ENCODE measurements at places on chromosomes 3 and 15.
A peak's percentile ranks its signal among the peaks of the same experiment; 100 is the strongest.

GRCh38 chr3:146865175-146865755 lies 260.1 kb upstream of the PLSCR5 start:
- DNase-seq, result no peak

DNA sequence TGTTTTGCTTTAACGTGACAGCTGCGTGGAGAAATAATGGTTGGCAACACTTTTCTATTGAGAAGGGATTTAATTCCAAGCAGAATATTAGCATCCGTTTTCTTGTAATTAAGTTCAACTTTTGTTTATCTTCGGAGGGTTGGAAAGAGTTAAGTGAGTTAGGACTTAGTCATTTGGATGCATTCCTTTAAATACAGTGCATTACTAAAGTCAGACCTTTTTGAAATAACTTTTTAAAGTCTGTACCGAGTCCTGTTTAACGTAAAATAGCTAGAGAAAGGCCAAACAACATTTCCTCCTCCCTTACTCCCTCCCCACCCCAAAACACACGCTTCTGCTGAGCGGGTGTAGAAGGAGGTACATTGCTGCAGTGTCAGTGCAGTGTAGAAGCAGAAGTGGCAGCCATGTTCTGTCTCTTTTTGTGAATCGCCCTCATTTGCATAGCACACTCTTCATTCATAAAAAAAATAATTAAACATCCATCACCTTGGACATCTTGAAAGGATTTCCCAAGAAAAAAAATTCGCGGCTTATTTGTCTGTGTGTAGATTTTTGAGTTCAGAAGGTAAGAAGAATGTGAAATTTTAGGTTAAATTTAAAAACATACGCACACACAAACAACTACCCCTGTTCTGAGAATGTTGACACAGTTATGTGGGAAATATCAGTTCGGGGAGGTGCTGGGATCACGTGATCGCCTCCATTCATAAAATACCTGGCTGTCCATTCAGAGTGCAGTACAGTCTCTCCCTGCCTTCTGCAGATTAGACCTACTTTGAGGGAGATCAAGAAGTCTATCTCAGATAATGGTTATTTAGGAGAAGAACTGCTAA lies 1.6 kb downstream of the SPRED1 start:
- no peak for DNase-seq

DNA sequence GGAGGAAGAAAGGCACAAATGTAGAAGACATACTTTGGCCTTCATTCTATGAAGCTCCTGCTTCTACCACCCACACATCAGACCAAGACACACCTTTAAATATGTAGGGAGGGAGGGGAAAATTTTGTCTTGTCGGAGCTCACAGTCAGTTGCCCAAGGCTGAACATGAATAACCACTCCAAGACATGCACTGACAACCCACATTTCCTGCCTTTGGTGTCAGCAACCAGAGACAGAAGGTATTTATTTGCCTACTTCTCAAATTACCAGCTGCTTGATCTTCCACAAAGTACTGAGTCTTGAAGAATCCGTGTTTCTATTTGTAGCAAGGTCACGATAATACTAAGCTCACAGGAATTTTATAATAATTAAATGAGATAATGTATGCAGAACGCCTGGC lies 169.7 kb downstream of the KCNMB2 start:
- DNase-seq, result no peak

DNA sequence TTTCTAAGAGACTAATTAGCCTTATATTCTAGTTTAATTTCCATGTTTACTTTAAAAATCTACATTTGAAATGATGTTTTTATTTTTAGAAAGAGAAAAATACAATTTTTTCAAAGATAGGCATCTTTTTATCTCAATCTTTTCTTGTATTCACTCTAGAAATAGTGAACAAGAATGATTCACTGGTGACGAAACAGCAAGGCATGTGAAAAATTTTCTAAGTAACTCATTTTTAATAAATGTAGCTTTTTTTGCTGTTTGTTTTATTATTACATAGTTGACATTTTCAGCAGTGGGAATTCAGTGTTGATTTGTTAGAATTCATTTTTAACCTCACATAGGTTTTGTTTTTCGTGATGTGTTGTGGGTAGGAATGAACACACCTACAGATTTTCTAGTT lies 1226.4 kb downstream of the NSUN3 start:
- DNase-seq, result no peak

DNA sequence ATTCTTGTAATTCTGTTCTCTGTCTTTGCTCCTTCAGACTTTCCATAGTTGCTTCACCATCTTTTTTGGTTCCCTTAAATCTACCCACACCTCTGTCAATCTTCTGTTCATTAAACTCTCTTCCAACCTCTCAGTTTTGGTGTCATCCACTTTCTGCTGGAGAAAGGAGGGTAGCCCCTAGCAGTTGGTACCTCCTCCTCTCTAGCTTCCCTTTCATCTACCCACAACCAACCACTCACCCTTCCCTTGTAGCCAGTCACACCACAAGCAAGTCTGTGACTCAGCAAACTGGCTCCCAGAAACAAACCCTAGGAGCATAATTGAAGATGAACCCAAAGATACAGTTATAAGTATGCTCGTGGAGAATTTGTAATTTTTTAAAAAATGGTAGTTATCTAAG lies 318.6 kb downstream of the FHIT start:
- no peak for DNase-seq

- DNase-seq, result no peak
Measured at GRCh38 chr15:64813075-64813474, 12.4 kb downstream of the PIF1 start.

DNA sequence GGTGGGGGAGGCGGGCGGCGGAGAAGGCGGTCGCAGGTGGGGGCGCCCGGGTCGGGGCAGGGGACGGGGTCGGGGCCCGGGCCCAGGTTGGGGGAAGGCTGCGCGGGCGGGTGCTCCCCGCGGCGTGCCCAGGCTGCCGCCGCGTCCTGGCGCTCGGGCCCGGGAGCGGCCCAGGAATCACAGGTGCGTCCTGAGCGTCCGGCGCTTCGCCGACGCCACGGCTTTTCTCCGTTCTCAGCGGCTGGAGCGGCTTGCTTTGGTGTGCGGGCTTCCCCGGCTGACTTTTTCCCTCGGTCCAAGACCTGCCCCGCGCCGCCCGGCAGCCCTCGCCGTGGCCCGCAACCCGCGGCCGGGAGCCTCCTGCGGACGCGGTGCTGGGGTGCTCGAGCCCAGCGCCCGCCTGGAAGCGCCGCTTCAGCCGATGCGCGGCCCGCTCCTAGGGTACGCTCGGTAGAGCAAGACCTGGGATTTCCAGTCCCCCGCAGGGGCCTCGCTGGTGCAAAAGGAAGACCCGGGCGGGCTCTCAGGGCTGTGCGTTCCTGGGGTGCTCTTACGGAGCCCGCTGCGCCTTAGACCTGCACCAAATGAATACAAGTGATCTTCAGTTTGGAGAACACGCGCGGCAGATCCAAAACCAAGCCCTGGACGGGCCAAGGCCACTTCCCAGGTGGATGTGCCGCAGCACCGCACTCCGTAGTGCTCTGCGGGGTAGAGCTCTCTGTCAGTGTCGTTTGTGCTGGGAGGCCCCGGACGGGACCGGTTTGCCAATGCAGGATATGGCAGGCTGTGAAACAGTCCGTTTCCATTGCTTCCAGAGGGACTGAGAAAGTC lies 639 bp downstream of the NIPA1 start:
- DNase-seq, result no peak

GRCh38 chr3:172096881-172097420 lies 57.6 kb downstream of the FNDC3B start:
- no peak for DNase-seq

GRCh38 chr3:46690798-46691197 lies 2.7 kb downstream of the ALS2CL start:
- no peak for DNase-seq

GRCh38 chr3:16337856-16338540 lies 73.0 kb downstream of the OXNAD1 start:
- DNase-seq, result peak; percentile 15

DNA sequence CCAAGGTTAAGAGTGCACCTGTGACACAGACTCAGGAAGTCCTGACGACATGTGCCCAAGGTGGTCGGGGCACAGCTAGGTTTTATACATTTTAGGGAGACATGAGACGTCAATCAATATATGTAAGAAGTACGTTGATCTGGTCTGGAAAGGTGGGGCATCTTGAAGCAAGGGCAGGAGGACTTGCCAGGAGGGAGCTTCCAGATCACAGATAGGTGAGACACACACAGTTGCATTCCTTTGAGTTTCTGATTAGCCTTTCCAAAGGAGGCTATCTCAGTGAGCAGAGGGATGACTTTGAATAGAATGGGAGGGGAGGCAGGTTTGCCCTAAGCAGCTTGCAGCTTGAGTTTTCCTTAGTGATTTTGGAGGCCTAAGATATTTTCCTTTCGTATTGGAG lies 257.4 kb downstream of the CGGBP1 start:
- DNase-seq, result no peak

DNA sequence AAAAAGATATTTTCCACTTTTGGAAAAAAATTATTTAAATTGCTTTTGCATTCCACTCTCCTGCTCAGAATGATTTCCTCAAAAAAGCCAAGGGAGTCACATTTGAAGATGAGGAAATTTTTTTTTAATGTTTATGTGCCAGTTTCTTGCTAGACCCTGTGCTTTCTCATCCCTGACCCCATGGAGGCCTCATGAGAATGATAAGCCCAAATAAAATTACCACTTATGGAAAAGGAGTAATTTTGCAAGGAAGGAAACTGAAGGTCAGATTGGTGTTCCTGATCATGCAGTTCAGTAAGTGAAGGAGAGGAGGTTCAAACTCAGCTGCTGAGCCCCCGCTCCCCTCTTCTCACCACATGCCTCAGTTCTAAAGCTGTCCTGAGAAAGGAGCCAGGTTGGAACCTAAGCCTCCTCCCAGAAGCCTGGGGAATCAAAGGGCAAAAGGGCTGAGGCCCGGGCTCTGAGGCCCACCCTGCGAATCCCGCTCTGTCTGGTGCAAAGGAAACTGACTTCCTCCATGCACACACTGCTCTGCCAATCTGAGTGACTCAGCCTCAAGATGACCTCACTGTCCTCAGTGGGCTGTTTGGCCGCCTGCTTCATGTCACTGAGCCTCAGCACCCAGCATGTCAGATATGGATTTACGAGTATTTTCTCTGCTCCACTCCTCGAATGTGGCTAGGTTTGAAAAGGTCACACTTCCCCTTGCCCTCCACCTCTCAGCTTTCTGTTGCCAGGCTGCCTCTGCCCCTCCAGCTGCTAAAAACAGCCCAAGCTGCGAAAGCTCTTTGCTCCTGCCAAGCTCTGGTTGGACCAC lies 56.9 kb upstream of the FLNB start:
- no peak for DNase-seq

DNA sequence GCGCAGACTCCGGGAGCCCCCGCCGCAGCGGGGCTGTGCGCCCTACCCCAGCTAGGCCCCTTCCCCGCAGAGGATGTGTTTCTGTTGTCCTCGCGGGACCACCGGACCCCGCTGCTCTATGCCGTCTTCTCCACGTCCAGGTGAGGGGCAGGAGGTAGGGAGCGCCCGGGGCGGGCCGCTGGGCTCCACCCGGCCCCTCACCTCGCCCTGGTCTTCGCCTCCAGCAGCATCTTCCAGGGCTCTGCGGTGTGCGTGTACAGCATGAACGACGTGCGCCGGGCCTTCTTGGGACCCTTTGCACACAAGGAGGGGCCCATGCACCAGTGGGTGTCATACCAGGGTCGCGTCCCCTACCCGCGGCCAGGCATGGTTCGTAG lies 4.7 kb downstream of the SEMA3B start:
- no peak for DNase-seq

GRCh38 chr15:40985541-40986330 lies 32.5 kb downstream of the CHAC1 start:
- DNase-seq, result no peak

GRCh38 chr3:122774564-122774963 lies 19.1 kb downstream of the HSPBAP1 start:
- no peak for DNase-seq

All from stimulated activated CD4-positive, alpha-beta T cell treated with anti-CD3 and anti-CD28 coated beads, TNF-alpha, amount 100 ng/mL, for 48 hours (primary cell).